Vein endothelial cell (primary cell): ENCODE measurements at places on chromosomes 4 and X. TPM values are rescaled to one million over a fixed set of nuclear protein-coding genes. Genes with fewer than 3 reads are reported as not detected.

CENPVL1 gene
- total RNA-seq, result not detected in 2 replicates

MAGEC1 gene
- total RNA-seq, result not detected in 2 replicates

DGAT2L6 gene
- total RNA-seq, result not detected in 2 replicates

TTC29 gene
- total RNA-seq, result 0.19 TPM in 1 of 2 replicates, not detected in the other

USP11 gene
- 21.7 and 33.0 TPM in 2 replicates for total RNA-seq

ZAR1 gene
- 0.19 TPM in 1 of 2 replicates, not detected in the other for total RNA-seq

FAM9C gene
- 18.0 TPM in 1 of 2 replicates, not detected in the other for total RNA-seq

PABPC1L2B gene
- not detected in 2 replicates for total RNA-seq

COL4A6 gene
- total RNA-seq, result 0.65 and 1.9 TPM in 2 replicates
